ENCODE measurements at places on chromosomes 5 and 9.

- no peak for DNase-seq
Observed at GRCh38 chr5:157263496-157264090, 2.3 kb upstream of the CYFIP2 start.

- DNase-seq: no peak
Observed at GRCh38 chr5:14453481-14453880, 128.1 kb upstream of the OTULINL start.

DNA sequence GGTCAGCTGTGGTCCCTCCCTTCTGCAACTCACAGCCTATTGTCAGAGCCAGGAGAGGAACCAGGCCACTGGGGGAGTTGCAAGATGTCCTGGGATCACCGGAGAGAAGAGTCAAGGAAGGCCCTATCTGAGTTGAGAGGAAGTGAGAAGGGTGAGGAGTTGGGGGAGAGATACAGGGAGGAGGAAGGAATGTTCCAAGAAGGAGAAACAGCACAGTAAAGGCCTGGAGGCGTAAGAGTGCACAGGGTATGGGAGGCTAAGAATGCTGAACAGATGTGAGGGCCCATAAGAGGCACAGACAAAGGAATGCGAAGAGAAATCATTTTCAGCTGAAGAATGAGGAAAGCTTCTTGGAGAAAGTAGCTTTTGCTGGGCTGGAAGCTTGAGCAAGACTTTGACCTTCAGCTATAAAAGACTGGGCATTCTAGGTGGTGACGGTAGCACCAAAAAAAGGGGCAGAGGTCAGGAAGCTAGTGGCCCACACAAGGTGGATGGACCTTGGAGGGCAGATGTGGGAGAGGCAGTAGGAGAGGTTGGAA is 21.6 kb upstream of the CSF1R start:
- no peak for DNase-seq

DNA sequence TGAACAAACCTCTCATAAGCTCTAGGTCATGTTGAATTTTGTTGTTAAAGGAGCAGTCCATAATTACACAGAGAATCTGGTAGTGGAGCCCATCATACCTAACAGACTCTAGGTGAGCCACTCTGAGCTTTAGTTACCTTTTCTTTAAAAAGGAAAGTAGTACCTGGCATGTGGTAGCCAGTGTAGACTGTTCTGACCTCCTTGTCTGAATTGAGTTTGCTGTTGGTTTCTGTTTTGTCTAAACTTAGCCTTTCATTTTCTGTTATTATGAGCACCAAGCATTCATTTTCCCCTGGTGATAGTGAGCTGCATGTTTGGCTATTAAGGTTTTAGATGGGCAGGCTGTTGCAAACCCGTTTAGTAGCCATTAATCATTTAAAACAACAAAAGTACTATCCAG is 112.2 kb downstream of the MAST4 start:
- DNase-seq: no peak

DNA sequence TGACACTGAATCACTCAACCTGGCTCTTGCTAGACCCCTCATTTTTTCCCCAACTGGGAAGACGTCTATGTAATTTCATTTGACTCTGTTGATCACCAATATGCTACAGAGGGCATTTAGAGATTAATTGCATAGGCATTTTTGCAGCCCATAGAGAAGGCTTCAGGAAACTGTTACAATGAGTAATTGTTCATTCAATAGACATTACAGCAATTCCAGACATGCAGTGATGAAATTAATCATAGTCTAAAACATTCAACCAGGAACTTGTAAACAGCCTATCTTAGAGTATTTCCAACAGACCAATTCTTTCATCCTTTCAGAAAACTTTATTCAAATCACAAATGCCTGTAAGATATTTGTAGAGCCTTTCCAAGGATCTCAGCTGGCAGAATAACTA is 122.3 kb downstream of the MARCHF11 start:
- DNase-seq: no peak

GRCh38 chr5:97554977-97555643 is 372.1 kb upstream of the RIOK2 start:
- DNase-seq: no peak

GRCh38 chr9:125525921-125526631 is 180.9 kb downstream of the MAPKAP1 start:
- DNase-seq: no peak

DNA sequence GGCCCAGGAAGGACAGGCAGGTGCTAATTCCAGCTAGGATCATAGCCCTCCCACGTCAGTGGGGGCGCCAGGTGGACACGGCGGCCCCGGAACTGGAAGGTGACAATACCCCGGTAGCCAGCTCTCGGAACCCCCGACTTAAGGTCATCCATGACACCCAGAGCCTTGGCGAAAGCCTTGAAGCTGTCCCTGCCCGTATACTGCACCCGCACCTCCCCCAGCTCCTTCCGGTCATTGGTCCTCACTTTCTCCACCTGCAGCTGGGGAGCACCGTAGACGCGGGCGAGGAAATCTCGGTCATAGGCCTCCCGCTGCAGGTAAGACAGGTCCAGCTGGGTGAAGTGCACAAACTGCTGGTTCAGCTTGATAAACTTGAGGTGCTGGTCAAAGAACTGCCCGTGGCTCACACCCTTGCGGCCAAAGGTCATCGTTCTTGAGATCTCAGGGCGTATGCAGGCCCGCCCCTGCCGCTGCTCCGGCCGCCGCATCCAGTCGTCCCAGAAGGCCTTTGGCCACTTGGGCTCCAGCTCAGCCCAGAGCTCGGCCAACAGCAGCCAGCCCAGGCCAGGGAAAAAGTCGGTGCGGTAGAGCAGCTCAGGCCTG is 10.9 kb downstream of the MGAT1 start:
- no peak for DNase-seq
